ENCODE measurements at places on chromosomes 3 and 15.

DNA sequence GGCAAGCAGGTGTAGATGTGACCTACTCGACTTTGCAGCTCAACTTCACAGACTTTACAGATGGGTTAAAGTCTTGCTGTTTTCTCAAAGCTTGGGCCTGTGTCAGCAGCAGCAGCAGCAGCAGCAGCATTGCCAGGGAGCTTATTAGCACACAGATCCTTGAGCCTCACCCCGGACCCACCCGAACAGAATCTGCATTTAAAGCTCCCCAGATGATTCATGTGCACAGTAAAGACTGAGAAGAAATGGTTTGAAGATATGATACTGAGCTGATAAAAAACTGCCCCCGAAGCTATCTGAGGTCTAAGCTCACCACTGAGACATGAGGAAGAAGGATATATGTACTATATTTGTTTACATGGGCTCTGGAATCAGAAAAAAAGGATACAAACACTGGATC lies 231.7 kb downstream of the ARPP21 start:
- DNase-seq: no peak

GRCh38 chr3:45060165-45060892 lies 34.2 kb downstream of the CLEC3B start:
- DNase-seq: no peak

DNA sequence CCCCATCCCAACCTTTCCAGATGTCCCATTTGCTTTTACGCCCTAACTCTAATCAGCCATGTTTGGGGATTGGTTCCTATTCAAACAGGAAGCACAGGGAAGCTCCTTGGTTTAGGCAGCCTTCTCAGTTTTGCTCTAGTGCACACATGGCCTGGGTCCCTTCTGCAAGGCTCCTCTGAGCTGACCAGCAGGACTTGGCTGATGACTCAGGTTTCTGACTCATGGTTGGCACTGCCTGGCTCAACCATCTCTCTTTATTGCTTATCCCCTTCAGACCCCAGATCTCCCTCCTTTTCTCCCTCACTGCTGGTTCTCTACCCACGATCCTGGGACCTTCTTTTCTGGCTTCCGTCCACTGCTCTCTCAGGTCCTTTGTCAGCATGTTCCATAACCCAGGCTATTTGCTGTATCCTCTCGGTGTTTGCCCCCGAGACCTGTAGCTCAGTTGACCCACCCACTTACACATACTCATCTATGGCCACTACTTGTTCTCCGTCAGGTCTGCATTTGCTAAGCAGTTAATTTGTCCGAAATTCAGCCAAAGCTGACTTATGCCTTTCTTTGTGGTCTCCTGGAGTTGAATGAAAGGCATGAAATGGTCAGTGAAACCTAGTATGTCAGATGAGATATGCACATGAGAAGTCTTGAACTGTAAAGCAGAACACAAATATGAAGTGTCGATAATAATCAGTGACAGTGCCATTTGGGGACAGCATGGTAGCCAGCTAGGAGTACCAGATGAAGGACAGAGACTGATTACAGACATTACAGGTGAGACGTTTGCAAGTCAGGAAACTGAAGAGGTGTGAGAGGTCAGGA lies 323.5 kb upstream of the ROPN1 start:
- no peak for DNase-seq

DNA sequence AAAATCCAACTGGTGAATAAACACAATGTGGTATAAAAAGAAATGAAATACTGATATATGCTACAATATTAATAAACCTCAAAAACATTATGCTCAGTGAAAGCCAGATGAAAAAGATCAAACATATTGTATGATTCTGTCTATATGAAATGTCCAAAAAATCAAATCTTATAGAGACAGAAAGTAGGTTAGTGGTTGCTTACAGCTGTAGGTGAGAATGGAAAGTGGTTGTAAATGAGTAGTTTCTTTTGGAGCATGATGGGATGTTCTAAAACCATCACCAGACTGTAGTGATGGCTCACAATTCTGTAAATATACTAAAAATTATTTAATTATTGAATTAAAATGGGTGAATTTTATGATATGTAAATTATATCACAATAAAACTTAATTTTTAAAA lies 58.4 kb downstream of the SENP7 start:
- DNase-seq: no peak

DNA sequence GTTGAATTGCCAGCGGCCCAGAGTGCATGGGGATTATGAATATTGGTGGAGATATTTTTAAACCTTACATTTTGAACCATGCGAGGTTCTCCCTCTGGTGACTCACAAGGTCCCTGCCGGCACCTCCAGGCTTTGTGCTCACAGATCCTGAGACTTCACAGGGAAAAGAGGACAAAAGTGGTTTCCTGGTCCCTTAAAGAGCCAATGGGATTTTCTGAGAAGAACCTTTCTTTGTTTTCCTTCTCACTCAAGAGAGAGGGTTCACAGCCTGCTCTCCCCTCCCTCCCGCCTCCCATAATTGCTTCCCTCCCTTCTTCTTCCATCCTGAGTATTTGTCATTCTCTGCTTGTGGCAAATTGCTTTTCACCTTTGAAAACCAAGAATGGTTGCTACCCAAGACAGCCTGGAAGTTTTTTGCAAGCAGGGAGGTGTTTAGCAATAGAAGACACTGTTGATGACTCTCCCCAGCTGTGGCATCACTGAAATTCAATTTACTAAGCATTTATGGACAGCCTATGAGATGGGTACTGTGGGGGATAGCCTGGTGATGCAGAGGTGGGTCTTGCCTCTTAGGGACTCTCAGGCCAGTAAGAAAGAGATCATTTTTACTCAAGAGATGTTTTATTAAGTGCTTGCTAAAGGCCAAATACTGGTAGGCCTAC lies 76.6 kb downstream of the CPN2 start:
- DNase-seq: no peak
